Smooth muscle cell of the coronary artery (primary cell): ENCODE measurements at places on chromosomes 13 and 19. TPM values are rescaled to one million over a fixed set of nuclear protein-coding genes. Genes with fewer than 3 reads are reported as not detected.

The ZNF229 gene
- 7.1 and 16.7 TPM in 2 replicates for total RNA-seq

The ANGPTL8 gene
- 0.59 TPM in 1 of 2 replicates, not detected in the other for total RNA-seq

The ONECUT3 gene
- not detected in 2 replicates for total RNA-seq

The STOML3 gene
- not detected in 2 replicates for total RNA-seq

The CEACAM16 gene
- 0.08 TPM in 1 of 2 replicates, not detected in the other for total RNA-seq

The CYP4F11 gene
- not detected in 2 replicates for total RNA-seq

The LGALS14 gene
- 0.08 TPM in 1 of 2 replicates, not detected in the other for total RNA-seq

The ZNF737 gene
- 2.3 and 7.1 TPM in 2 replicates for total RNA-seq

The CYP2A7 gene
- not detected in 2 replicates for total RNA-seq

The CNN1 gene
- 6.5 and 9.2 TPM in 2 replicates for total RNA-seq

The NLRP7 gene
- not detected in 2 replicates for total RNA-seq

The DPF1 gene
- total RNA-seq, result 1.1 TPM in 1 of 2 replicates, not detected in the other

The RYR1 gene
- under 0.01 and 0.12 TPM in 2 replicates for total RNA-seq

The JSRP1 gene
- total RNA-seq, result not detected in 2 replicates

The SIX5 gene
- 4.1 and 6.2 TPM in 2 replicates for total RNA-seq

The ZNF667 gene
- total RNA-seq, result 4.3 and 4.4 TPM in 2 replicates

The CBLC gene
- total RNA-seq, result 0.08 TPM in 1 of 2 replicates, not detected in the other

The CPT1C gene
- 11.7 and 21.6 TPM in 2 replicates for total RNA-seq

The ZNF177 gene
- total RNA-seq, result 1.1 and 1.4 TPM in 2 replicates
